ENCODE measurements at places on chromosomes 16 and 17.

DNA sequence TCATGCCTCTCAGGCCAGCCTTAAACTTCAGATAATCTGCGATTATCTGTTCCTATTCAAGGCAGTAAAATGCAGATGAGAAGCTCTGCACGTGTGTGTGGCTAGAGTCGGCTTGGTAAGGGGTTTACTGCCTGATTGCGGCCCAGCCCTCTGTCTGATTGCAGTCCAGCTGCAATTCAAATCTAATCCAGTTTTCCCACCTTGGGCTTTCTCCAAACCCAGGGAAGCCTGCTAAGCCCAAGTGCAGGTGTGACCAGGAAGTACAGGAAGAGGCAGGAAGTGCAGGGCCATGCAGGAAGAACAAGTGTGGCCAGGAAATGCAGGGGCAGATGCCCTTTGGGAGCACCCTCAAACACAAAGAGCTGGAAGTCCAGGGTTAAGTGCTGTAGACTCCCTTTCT is 314.9 kb downstream of the CEP112 start:
- DNase-seq: no peak

- no peak for DNase-seq
Observed at GRCh38 chr16:85457366-85457765, 155.8 kb upstream of the GSE1 start.

DNA sequence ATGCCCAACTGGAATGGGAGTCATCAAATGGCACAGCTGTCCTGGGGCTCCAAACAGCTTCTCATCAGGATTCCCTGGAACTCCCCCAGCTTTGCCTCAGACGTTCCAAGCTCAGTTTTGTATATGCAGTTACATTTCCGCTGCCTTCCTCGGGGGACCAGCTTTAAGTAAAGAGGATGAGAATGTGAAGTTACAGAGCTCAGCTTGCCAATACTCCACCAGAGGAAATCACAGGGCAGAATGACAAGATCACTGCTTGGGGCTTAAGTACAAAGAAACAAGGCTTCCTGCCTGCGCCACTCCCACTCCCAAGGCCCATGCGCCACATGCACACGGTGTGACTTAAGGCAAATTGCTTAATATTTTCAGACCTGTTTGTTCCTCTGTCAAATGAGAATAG is 272.4 kb upstream of the CDH11 start:
- no peak for DNase-seq

DNA sequence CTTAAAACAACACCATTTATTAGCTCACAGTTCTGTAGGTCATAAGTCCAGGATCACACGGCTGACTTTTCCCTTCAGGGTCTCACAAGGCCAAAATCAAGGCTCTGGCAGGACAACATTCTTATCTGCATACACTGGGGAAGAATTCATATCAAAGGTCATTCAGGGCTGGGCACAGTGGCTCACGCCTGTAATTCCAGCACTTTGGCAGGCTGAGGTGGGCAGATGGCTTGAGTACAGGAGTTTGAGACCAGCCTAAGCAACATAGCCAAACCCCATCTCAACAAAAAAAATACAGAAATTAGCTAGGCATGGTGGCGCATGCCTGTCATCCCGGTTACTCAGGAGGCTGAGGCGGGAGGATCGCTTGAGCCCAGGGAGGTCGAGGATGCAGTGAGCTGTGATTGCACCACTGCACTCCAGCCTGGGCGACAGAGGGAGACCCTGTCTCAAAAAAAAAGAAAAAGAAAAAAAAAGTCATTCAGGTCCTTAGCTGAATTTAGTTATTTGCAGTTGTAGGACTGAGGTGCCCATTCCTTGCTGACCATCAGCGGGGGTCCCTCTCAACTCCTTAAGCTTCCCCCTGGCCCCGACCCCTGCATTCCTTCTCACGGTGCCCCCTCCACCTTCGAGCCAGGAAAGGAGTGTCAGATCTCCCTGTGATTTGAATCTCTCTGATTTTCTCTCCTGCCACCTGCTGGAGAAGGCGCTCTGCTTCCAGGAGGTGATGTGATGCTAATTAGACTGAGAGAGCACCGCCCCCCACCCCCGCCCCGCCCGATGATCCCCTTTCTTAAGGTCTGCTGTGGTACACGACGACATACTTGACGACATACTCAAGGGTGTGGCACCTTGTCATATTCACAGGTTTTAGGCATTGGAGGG is 91.8 kb upstream of the CLEC18A start:
- peak; percentile 16 for DNase-seq

GRCh38 chr17:29384901-29385300 is 5.3 kb upstream of the TAOK1 start:
- DNase-seq: no peak

DNA sequence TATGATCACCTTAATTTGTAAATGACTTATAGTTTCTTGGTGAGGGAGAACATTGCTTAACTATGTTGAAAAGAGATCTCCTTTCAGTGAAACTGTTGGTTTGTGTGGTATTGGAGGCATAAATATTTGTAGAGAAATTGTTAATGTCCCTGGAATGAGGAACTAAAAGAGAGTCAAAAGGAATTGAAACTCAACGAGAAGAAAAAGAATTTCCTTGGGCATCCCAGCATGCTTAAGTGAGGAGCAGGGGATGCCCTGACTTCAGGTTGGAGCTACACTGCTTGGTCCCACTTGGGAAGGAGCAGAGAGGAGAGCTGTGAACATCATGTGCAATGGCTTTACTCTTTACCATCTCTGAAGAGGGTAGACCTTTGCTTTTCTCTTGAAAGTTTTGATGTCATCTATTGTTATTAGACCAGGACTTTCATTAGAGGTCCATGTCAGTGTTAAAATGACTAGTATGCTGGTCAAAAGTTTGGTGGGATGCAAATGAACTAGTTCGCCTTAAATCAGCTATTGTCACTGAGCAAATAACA is 21.7 kb downstream of the KRT23 start:
- no peak for DNase-seq

- DNase-seq: no peak
Observed at GRCh38 chr16:1416521-1416941, 2.0 kb upstream of the UNKL start.

GRCh38 chr17:59802160-59802559 is 90.6 kb downstream of the TUBD1 start:
- DNase-seq: no peak

GRCh38 chr16:88442727-88443576 is 10.1 kb upstream of the ZFPM1 start:
- DNase-seq: peak; percentile 72

DNA sequence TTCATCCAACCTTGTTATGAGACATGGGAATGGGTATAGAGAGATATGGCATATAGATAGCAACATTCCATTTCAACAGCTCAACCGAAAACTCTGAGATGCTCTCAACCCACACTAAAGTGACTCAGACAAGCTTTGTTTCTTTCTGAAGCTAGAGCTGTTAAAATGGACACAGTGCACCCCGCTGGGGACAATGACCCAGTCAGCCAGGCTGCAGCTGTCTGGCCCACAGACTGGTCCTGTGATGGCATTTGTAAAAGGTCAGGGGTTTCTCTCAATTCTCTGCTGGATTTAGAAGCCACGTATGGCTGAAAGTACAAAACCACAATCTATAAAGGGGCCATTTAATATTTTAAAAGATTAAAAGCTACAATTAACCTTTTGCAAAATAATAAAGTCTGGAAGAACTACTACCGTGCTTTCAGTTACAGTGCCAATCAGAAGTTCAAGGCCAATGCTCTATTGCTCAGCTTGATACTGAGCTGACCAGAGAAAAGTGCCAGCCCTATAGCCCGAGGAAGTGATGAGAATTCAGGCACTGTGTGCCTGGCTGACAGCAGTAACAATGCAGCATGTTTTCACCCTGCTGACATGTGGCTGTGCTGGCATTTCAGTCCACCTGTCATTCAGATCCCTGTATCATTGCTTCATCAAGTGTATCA is 60.2 kb downstream of the TEX2 start:
- DNase-seq: no peak

DNA sequence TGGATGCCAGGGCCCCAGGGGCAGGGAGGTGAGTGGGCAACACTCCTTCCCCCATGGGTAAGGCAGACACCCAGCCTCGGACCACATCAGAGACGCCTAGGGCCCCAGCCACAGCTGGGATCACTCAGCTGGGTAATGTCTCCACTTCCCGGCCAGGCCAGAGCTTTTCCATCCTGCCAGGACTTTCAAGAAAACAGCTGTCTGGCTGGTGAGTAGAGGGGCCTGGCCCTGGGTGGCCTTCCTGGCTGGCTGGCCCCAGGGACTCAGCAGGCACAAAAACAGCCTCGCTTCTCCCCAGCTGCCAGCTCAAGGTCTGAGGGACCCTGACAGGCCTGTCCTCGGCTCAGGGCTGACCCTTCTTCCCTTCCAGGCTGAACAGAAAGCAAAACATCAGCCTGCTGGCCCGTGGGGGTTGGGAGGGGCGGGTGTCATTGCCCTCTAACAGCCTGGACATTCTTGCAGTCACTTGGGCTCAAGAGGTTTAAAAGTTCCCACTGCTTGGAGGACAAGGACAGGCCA is 45.3 kb upstream of the JPH3 start:
- no peak for DNase-seq

DNA sequence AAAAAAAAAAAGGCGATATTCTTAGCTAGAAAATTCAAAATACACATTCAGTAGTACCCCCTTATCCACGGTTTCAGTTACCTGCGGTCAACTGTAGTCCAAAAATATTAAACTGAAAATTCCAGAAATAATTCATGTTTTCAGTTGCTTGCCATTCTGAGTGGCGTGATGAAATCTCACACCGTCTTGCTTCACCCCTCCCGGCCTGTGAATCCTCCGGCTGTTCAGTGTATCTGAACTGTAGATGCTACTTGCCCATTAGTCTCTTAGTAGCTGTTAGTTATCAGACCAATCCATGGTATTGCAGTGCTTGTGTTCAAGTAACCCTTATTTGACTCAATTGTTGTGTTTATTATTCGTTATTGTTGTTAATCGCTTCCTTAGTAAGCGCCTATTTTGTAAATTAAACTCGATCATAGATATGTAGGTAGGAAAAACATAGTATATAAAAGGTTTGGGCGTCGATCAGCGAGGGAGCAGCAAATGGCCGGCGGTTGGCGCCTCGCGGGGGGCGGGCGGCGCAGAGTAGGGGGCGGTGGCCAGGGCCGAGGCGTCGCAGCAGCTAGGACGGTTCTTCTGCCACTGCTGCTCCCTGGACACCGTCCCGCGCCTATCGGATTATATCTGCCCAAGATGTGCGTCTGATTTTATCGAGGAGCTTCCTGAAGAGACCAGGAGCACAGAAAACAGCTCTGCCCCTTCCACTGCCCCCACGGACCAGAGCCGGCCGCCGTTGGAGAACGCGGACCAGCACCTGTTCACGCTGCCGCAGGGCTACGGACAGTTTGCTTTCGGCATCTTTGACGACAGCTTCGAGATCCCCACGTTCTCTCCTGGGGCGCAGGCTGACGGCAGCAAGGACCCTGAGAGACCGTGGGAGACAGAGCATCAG is 39.8 kb upstream of the AKAP1 start:
- DNase-seq: no peak

GRCh38 chr16:88886845-88887521 is 20.5 kb upstream of the PABPN1L start:
- DNase-seq: no peak

- DNase-seq: no peak
Observed at GRCh38 chr17:17351901-17352781, 49.0 kb downstream of the NT5M start.

GRCh38 chr17:43020030-43020621 is 2.1 kb downstream of the VAT1 start:
- DNase-seq: no peak

DNA sequence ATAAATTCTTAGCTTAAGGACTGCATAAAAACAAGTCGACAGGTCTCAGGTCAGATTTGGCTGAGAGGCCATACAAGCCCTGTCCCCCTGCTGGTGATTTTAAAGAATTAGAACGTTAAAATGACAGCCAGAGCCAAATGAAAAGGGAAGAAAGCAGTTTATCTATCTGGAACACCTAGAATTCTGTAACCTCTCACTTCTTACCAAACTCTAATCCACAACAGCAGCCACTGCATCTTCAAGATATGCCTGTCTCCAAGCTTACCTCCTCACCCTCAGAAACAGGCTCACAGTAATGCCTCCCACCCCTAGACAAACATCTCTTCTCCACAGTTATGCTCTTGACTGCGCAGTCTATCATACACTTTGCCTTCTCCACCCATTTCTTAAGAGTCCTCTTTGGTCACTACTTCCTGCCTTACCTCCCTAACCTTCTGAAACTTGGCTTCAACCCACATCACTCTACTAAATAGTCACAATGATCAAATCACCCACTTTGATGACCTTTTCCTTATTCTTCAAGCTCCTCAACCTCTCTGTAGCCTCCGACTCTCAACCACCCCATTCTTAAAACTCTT is 14.2 kb downstream of the ANKFY1 start:
- peak; percentile 19 for DNase-seq

- DNase-seq: no peak
Observed at GRCh38 chr17:49577650-49577934, 1.9 kb downstream of the NXPH3 start.

Data from NCI-H1436 (cell line).